ENCODE measurements at places on chromosomes 5 and 9. TPM values are rescaled to one million over a fixed set of nuclear protein-coding genes. Genes with fewer than 3 reads are reported as not detected.

Gene THBS4
- total RNA-seq: not detected

Gene SPAG8
- total RNA-seq: 0.29 TPM

Gene IFNA6
- not detected for total RNA-seq

Gene FOXD4L6
- total RNA-seq: not detected

DNA sequence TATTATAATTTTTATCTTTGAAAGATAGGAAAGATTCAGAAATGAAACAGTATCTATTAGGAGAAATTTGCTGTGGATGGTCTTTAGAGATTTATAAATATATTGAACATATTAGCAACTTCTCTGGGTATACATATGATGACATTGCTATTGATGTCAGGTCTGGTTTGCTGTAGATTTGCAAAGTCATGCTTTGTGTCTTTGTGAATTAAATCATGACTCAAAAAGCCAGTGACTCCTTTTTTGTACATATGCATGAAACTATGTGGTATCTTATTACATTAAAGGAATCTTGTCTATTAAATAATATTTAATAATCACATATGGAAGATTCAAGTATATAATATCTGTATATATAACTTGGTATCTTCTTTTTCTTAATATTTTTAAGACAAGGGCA is 141.9 kb downstream of the ST8SIA4 start:
- DNase-seq: no peak

DNA sequence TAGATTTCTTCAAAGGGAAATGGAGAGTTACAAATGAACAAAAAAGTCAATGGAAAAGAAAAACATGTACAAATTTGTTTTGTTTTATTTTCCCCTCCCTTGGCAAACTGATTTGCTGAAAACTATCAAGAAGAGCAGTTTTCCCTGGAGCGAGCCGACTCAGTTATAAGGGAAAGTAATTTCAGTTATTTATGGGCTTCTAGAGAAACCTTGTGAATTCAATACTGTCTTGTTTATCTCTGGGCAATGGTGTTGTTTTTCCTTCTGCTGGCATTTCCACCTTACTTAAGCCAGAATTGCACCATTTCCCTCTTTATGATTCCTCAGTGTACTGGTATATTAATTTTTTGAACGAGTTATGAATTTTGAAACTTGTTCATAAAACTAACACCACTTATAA is 1163.6 kb downstream of the CDH12 start:
- no peak for DNase-seq

- no peak for DNase-seq
Observed at GRCh38 chr9:89168901-89169813, 9.5 kb downstream of the SHC3 start.

- DNase-seq: no peak
Observed at GRCh38 chr5:60207040-60207439, 313.5 kb upstream of the PDE4D start.

DNA sequence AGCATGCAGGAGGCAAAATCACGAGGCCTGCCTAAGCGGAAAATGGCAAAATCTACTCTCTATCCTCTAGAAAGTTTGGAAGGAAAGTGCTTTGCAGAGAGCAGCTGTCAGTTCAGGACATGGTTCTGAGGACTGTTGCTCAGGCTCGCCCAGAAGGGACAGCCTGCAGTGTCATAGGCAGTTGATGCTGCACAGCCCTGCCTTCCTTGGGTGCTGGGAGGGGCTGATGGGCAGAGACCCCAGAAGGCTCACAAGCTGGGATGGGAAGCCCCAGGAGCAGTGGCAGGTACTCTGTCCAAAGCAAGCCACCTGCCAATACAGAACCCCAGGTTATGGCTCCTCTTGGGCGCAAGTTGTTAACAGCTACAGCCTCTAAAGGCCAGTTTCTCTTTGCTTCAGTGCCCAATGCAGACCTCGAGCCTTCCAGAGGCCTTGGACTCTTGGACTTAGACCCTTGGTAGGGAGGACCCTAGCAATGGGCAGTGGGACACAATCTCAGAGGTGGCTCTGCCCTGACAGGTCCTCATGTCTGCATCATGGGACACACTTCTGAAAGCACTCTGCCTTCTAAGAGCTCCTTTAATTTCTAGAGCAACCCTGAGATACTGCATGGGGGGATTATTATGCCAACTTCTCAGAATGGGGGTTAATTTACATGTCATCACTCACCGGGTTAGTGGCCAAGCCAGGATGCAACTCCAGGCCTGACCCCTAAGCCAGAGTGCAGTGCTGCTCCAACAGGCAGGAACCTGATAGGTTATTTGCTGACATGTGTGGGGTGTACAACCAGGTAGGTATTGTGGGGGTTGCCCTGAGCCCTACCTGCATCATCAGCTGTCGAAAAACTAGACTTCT is 57.1 kb downstream of the MACROH2A1 start:
- no peak for DNase-seq

- DNase-seq: no peak
Observed at GRCh38 chr5:78649211-78649695, 681 bp upstream of the LHFPL2 start.

GRCh38 chr5:154601014-154601413 is 123.0 kb upstream of the HAND1 start:
- no peak for DNase-seq

DNA sequence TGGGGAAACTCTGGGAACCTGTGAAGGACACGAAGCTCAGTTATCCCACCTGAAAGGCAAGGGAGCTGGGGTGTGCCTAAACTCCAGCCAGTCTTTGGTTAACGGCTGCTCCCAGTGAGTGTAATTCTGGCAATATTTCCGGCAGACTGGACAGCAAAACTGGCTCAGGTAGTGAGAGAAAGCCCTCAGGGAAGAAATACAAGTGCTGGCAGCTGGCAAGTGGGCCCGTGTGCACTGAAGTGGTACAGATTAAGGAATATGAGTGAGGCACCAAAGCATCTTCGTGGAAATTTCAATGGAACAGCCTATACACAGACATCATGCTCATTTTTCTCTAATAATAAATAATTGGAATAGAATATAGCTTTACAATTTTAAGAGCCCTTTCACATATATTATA is 56.2 kb downstream of the ABHD17B start:
- no peak for DNase-seq

GRCh38 chr5:149993471-149993870 is 7.0 kb downstream of the TIGD6 start:
- no peak for DNase-seq

DNA sequence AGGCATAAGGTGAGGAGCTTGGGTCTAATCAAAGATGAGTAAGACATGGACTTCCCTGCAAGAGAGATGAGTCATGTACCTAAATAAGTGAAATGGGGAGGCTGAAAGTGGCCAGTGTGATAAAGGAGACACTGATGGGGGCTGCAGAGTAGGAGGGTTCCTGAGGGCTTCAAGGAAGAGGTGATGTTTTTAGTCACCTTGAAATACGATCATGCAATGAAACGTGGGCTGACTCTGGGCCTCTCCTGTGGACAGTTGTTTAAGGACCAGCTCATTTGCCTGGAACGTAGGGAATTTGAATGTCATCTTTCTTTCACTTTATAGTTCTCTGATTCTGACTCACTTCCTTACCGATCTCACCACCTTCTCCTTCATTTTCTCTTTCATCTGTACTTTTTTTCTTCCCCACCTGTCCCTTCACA is 49.6 kb upstream of the CPLX2 start:
- no peak for DNase-seq

- no peak for DNase-seq
Observed at GRCh38 chr9:6418764-6419163, 5.8 kb downstream of the UHRF2 start.

Data from Caco-2 (cell line).